HCT116 (cell line): ENCODE measurements at places on chromosomes 7 and 10. TPM values are rescaled to one million over a fixed set of nuclear protein-coding genes. Genes with fewer than 3 reads are reported as not detected.

DNA sequence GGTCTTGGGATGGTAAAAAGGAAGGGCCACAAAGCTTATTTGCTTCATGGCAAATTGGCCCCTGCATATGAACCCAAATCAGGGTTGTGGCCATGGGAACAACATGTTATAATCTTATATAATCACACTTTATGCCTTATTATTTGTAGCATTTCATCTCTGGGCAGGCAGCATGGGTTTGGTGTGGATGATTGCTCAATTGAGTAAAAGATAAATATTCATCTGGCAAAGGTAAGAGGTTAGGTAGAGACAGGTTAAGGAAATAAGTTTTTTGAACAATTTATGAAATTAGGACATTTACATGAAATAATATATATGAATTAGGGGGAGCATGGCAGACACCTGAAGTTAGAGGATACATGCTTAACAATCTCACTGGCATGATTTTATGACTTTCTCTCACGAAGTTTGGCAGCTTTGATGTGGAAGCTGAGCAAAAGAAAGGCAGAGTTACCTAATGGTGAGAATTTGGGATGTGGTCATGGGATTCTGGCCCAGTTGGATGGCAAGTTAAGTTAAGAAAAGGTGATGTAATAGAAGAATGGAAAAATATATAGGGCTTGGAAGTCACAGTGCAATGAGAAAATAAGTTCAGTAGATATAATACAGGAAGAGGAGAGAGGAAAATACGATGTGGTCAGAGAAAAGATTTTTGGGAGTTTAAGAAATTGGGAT is 88.1 kb upstream of the FAM3C start:
- DNase-seq: no peak
- no peak overlapping the region for H3K4me3 ChIP-seq
- H3K27ac ChIP-seq: no peak overlapping the region

DNA sequence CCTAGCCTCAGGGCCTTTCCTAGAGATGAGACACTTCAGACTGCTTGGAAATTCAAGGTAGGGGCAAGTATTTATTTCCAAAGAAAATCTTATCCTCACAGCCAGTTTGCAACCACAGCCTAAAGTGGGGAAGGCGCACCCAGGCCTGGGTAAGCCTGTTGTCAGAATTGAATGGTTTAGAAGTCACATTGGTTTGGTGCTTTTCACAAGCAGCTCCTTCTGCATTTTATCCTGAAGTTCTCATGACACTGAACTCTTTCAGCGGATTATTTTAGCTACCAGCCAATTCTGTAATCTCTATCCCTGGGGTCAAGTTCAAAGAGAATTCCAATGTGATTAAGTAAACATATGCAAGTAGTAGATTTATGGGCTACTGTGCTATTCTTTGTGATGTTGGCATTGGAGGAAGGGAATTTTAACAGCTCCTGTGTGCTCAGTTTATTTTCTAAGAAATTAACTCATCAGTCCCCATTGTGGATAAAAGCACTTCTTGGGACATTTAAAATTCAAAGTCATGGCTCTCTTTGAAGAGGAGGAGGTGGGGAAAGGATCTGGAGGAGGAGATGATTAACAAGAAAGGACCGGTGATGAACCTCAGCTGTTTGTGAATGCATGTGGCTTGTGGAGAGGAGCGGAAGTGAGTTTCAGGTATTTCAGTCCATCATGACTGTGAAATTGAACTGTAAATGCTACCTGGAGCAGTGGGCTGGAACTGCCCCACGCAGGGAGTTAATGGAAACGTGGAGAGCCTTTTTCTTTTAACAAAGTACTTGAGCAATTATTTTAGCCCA is 90.2 kb upstream of the CACUL1 start:
- DNase-seq: no peak
- H3K4me1 ChIP-seq: peaks cover 20% of the 10 kb centered on the region
- H3K27ac ChIP-seq: no peak overlapping the region
- no peaks in the 10 kb centered on the region for H3K27me3 ChIP-seq

DNA sequence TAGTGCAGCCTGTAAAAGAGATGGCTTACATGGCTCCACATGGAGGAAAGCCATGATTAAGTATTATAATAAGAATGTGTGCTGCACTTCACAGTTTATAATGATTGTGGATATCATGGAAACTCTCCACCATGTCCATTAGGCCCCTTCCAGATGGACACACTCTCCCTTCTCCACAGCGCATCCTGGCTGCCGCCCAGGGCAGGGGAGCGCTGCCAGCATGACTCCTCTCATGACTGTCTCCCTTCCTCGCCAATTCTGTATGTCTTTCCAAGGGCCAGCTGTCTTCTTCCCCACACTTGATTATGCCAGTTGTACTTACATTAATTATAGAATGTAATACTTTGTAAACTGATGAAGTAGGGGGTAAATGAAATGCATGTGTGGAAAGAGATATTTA is 259.3 kb upstream of the TMEM72 start:
- H3K4me1 ChIP-seq: no peaks in the 10 kb centered on the region
- H3K27ac ChIP-seq: no peak overlapping the region
- H3K4me3 ChIP-seq: no peak overlapping the region

- no peaks in the 10 kb centered on the region for H3K36me3 ChIP-seq
- no peaks in the 10 kb centered on the region for H3K27me3 ChIP-seq
- no peak for DNase-seq
- no peaks in the 10 kb centered on the region for H3K4me1 ChIP-seq
These were observed 646.7 kb downstream of the PARD3 start for GRCh38 chr10:34168439-34168838.

- no peaks in the 10 kb centered on the region for H3K27me3 ChIP-seq
- no peak overlapping the region for H3K27ac ChIP-seq
- H3K4me1 ChIP-seq: no peaks in the 10 kb centered on the region
- H3K36me3 ChIP-seq: no peaks in the 10 kb centered on the region
- DNase-seq: no peak
- H3K4me3 ChIP-seq: no peak overlapping the region
These were observed 98.8 kb downstream of the CNOT4 start for GRCh38 chr7:135411098-135411497.

DNA sequence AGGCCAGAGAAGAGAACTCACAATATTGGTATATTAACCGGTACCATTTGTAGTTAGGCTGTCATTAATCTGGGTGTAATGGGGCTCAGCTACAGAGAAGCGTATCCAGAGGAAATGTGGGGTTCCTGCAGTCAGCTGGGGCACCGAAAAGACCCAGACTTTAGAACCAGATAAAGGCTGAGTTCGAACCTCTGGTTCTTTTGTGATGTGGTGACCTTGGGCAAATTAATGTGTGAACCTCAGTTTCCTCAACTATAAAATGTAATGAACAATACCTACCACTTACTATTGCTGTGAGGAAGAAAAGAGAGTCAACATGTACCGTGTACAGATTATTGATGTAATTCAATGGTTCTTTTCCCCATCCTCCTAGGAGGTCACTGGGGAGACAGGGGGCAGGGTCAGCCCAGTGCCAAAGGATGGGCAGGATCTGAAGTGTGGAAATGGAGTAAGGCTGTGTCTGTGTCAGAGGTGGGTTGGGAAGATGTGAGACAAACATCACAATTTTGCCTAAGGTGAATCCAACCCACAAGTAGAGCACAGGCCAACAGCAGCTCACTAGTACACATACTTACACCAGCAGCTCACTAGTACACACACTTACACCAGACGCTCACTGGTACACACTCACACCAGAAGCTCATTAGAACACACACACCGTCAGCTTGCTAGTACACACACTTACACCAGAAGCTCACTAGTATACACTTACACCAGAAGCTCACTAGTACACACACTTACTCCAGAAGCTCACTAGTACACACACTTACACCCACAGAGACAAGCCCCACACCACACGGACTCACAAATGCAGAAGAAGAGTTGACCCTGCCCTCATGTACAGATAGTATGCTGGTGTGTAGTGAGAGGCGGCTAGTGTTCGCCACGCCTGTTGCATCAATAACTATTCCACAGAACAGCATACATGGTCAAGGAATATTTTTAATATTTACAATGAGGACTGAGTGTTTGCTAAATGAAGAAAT is 28.0 kb downstream of the PRSS2 start:
- no peak for DNase-seq
- H3K36me3 ChIP-seq: no peaks in the 10 kb centered on the region
- no peak overlapping the region for H3K27ac ChIP-seq
- H3K27me3 ChIP-seq: no peaks in the 10 kb centered on the region
- no peaks in the 10 kb centered on the region for H3K4me1 ChIP-seq

DNA sequence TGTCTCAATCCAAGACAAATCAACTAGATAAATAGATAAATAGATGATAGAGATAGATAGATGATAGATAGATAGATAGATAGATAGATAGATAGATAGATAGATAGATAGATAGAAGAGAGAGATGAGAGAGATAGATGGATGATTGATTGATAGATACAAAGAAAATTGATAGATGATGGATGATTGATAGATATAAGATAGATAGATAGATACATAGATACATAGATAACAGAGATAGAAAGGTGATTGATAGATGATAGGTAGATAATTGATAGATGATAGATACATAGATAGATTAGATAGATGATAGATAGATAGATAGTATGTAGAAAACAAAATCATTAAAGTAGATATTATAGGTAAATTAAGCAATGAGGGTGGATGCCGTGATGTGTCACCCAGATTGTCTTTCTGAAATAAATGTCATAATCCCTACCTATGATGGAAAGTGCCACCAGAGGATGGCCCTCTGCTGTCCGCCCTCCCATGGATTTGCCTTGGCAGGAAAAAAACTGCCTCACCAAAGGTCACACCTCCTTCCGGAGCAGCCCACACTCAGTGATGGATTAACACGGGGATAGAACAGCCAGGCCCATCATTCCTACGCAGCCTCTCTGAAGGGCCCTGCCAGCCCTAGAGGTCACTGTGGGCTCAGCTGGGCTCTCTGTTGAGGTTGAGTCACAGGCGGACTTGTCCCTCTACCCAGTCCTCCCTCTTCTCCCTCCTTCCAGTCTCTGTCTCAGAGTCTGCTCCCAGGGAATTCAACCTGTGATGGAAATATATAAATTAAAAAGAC is 50.8 kb downstream of the KCNH2 start:
- H3K27ac ChIP-seq: no peak overlapping the region
- H3K36me3 ChIP-seq: no peaks in the 10 kb centered on the region
- DNase-seq: no peak
- no peaks in the 10 kb centered on the region for H3K27me3 ChIP-seq
- no peaks in the 10 kb centered on the region for H3K4me1 ChIP-seq

GRCh38 chr10:84214612-84215235 is 10.6 kb downstream of the LRIT2 start:
- H3K36me3 ChIP-seq: no peaks in the 10 kb centered on the region
- DNase-seq: peak; percentile 10
- no peaks in the 10 kb centered on the region for H3K4me1 ChIP-seq
- H3K27ac ChIP-seq: no peak overlapping the region
- no peaks in the 10 kb centered on the region for H3K27me3 ChIP-seq

DNA sequence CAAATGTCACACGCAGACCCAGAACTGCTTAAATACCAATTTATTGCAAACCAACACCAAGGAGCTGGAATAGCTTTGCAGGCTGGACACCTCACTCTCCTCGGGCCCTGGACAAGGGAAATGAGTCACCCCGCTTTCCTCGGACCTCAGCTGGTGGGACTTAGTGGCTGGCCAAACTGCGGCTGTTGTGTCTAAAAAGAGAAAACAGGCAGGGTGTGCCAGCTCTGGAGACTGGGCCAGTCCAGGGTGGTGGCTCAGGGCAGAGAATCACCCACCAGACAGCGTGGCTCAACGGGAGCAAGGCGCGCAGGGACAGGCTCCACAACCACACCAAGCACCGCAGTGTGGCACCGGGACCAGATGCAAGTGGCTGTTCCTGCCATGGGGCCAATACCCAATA is 58.2 kb upstream of the CAMK2B start:
- no peak overlapping the region for H3K4me3 ChIP-seq
- DNase-seq: no peak
- no peak overlapping the region for H3K27ac ChIP-seq
- no peaks in the 10 kb centered on the region for H3K27me3 ChIP-seq

- DNase-seq: no peak
- no peak overlapping the region for H3K4me3 ChIP-seq
- H3K4me1 ChIP-seq: peaks cover 59% of the 10 kb centered on the region
- H3K27ac ChIP-seq: no peak overlapping the region
- no peaks in the 10 kb centered on the region for H3K27me3 ChIP-seq
These were observed 3.4 kb upstream of the C1GALT1 start for GRCh38 chr7:7178906-7179305.

DNA sequence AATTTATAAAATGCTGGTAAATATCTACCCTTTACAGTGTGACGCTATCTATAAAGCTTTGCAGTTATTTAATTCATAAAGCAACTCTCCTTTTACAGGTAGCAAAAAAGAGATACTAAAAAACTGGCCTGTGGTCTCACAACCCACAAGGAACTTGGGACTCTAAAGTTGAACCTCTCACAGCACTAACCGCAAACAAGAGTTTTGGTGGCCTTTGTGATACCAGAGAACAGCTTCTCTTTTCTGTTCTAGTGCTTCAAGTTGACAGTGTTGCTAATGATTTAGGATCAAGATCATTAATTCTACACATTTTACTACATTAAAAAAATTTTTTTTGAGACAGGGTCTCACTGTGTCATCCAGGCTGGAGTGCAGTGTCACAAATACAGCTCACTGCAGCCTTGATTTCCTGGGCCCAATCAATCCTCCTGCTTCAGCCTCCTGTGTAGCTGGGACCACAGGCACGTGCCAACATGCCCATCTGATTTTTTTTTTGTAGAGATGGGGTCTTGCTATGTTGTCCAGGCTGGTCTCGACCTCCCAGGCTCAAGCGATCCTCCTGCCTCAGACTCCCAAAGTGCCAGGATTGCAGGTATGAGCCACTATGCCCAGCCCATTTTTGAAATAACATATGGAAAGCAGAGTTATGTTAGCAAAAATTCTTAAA is 56.0 kb upstream of the ST8SIA6 start:
- H3K36me3 ChIP-seq: no peaks in the 10 kb centered on the region
- H3K4me3 ChIP-seq: no peak overlapping the region
- H3K27ac ChIP-seq: peak overlapping the region; percentile 87; the same call in 1 of the 2 replicates
- H3K4me1 ChIP-seq: peaks cover 44% of the 10 kb centered on the region

GRCh38 chr10:125521721-125522680 is 161.0 kb downstream of the TEX36 start:
- peak; percentile 88 for DNase-seq
- H3K4me1 ChIP-seq: peaks cover 5% of the 10 kb centered on the region
- H3K27ac ChIP-seq: 0 out of 2 replicates have a peak overlapping the region, but pooled peaks have one; percentile 11

CRYGN gene
- not detected for total RNA-seq

OPN1SW gene
- total RNA-seq: not detected

CALML3 gene
- total RNA-seq: not detected

TSPAN15 gene
- total RNA-seq: 16.0 TPM
